Mesothelial cell of epicardium (in vitro differentiated cells): ENCODE measurements at places on chromosomes 7 and 10.

DNA sequence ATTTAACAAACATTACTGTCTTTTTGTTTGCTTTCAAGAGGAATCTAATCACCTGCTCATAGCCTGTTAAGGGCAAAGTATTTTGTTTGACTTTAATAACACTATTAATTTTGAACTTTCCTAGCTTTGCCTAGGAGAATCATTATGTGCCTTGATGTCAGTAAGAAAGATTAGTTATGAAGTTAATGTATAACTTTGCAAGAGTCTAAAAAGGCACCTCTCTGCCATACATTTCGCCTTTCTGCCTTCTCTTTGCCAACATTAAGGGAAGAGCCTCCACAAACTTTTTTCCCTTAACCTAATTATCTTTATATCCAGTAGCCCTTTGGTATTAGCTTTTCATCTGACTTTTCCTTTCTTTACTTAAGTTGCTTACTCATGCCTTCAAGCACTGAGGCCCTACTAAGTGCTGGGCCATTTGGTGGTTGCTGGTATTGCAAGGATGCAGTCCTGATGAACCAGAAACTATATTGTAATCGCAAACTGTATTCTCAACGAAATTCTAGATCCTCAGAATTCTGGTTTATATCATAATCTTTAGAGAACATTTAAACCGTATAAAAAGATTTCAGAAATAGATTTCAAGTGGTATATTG is 108.5 kb downstream of the SND1 start:
- DNase-seq = no peak

- no peak for DNase-seq
These were observed 76.1 kb downstream of the CREB3L2 start for GRCh38 chr7:137925754-137926153.

GRCh38 chr10:73086816-73087215 is 9.8 kb downstream of the P4HA1 start:
- DNase-seq = no peak

- DNase-seq = no peak
These were observed 396.0 kb downstream of the SEMA3D start for GRCh38 chr7:84790882-84791281.

DNA sequence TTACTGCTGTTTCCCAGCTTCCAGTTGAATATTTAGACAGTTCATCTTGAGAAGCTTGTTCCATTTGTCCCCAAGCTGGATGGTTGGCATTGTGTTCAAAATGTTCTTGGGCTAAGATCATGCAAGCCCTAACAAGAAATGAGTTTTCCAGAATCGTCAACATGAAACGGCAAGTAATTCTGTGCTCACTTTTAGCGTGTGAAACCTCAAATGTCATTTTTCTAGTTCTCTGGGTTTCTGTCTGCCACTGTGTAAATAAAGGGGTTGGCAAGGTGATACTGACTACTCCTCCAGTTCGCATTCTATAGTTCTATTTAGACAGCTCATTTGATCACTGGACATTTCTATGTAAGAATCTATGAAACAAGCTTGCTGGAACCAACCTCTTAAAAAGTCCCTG is 194.0 kb downstream of the AHR start:
- DNase-seq = no peak

- no peak for DNase-seq
These were observed 109.5 kb downstream of the IDE start for GRCh38 chr10:92464364-92464763.

DNA sequence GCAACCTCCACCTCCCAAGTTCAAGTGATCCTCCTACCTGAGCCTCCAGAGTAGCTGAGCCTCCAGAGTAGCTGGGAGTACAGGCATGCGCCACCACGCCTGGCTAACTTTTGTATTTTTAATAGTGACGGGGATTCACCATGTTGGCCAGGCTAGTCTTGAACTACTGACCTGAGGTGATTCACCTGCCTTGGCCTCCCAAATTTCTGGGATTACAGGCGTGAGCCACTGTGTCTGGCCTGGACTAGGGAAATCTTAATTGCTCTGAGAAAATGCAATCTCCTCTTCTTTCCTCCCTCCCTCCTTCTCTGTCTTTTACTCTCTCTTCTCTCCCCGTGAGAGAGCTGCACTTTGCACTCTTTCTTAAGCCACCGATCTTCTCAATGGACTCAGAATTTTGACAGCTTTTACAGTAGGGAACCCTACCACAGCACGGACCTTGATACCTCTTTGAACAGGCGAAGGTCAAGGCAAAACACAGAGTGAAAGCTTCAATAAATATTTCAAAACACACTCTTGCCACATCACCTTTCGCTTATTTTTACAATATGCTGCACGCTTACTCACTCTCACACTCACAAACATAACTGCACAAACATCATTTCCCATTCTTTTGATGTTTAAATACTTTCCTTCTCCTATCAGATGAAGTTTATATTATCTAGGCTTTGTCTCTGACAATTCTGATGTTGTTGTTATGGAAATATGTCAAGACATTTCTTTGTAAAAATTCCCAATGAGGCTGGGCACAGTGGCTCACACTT is 173.4 kb upstream of the NRP1 start:
- DNase-seq = no peak

GRCh38 chr7:158252837-158253669 is 334.6 kb downstream of the PTPRN2 start:
- no peak for DNase-seq

- DNase-seq = no peak
These were observed 97.3 kb downstream of the PIP4K2A start for GRCh38 chr10:22617051-22617450.

DNA sequence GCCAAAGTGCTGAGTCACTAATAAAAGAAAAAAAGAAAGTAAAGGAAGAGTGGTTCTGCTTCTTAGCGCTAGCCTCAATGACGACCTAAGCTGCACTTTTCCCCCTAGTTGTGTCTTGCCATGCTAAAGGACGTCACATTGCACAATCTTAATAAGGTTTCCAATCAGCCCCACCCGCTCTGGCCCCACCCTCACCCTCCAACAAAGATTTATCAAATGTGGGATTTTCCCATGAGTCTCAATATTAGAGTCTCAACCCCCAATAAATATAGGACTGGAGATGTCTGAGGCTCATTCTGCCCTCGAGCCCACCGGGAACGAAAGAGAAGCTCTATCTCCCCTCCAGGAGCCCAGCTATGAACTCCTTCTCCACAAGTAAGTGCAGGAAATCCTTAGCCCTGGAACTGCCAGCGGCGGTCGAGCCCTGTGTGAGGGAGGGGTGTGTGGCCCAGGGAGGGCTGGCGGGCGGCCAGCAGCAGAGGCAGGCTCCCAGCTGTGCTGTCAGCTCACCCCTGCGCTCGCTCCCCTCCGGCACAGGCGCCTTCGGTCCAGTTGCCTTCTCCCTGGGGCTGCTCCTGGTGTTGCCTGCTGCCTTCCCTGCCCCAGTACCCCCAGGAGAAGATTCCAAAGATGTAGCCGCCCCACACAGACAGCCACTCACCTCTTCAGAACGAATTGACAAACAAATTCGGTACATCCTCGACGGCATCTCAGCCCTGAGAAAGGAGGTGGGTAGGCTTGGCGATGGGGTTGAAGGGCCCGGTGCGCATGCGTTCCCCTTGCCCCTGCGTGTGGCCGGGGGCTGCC is at the start of gene IL6:
IL6 (plus strand) TSS at position 294 of the 807 bp plus-strand sequence; CDS start at position 357, 63 bp downstream.
- DNase-seq = peak; percentile 77

- no peak for DNase-seq
These were observed 49.4 kb downstream of the ARHGAP22 start for GRCh38 chr10:48555310-48556042.

DNA sequence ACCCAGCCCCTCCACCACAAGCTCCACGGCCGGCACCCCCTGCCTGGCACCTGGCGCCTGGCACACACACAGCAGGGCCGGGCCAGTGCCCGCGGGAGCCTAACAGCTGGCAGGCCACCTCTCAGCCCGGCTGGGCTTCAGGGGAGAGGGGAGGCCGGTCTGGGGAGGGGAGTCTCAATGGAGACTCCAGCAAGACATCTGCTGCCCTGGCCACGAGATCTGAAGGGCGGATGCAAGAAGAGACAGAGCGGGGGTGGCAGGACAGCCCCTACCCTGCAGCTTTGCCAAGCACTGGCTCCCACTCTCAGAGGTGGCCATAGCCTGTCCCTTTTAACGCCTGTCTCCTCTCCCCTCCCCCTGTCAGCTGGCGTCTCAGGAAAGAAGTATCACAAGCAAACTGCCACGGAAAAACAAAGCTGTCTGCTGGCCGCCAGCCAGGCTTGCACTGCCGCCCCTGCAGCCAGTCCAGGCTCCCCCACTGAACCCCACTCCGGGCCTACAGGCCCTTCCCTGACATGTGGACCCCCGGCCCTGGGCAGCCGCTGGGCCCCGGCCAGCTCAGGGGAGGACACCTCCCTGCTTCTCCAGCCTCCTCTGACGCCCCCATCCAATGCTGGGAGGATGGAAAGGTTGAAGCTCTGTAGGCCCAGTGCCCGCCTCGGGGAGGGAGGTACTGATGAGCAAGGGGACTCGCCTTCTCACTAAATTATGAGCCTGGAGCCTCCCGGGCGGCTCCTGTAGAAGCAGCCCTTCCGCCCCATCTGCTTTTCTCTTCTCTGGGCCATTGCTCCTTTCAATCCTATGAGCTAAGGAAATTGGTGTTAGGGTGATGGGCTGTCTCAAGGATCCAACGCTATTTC is 178.4 kb downstream of the ARHGAP12 start:
- peak; percentile 53 for DNase-seq

DNA sequence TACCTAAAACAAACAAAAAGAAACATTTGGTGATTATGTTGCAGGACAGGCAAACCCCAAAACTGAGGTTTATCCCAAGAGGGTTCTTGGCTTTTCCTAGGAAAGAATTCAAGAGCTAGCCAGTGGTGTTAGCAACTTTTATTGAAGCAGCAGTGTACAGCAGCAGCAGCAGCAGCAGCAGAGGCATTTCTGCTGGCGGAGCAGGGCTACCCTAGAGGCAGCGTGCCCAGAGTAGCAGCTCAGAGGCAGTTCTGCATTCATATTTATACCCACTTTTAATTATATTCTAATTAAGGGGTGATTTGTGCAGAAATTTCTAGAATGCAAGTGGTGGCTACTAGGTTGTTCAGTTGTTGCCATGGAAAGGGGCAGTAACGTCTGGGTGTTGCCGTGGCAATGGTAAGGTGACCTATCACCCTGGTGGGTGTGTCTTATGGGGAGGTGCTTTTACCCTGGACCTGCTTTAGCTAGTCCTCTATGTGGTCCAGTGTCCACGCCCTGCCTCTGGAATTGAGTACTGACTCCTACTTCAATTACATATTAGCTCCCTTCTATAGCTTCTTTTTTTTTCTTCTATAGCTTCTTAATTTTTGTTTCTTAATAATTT is 53.9 kb downstream of the VCL start:
- DNase-seq = no peak

DNA sequence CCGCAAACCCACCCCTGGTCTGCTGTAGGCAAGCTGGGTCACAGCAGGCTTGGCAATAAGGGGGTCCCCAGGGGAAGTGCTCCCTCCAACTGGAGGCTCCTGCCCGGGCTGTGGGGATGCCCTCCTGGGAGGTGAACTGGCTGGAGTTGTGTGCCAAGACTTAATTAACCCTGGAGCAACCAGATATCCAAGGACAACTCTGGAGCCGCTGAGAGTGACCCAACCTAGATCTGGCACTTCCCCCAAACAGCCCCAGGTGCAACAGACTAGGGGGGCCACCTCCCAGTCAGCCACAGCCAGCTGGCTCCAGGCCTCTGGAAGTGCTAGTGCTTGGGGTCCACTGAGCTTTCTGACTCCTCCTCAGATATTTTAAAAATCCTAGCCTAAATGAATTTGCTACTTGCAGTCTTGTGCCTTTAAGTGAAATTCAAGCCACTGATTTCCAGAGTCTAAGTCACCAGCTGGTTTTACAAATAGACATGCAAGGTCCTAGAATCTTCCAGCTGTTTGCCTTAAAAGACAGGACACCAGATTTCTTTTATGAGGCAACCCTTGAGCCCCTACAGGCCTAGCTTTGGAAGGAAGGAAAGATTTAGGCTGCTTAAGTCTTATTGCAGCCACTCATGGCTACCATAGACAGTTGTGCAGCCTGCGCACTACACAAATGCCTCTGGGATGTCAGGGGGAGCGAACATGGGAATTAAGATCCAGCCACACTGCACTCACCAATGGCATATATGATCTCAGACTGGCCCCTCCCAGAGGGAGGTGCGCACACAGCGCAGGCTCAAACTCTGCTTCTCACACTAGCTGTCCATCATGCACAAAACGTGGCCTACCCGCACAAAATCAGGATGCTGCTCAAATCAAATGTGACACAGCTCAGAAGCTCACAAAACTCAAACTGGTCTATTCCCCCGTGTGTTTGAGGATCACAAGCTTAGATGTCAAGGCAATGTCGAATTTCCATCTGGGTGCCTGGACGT is 42.6 kb upstream of the MYL10 start:
- no peak for DNase-seq
